M059J (cell line): ENCODE measurements at places on chromosomes 7 and 10.
A peak's percentile ranks its signal among the peaks of the same experiment; 100 is the strongest.

GRCh38 chr7:36661135-36661840 is 63.0 kb downstream of the AOAH start:
- DNase-seq, result peak; percentile 91

DNA sequence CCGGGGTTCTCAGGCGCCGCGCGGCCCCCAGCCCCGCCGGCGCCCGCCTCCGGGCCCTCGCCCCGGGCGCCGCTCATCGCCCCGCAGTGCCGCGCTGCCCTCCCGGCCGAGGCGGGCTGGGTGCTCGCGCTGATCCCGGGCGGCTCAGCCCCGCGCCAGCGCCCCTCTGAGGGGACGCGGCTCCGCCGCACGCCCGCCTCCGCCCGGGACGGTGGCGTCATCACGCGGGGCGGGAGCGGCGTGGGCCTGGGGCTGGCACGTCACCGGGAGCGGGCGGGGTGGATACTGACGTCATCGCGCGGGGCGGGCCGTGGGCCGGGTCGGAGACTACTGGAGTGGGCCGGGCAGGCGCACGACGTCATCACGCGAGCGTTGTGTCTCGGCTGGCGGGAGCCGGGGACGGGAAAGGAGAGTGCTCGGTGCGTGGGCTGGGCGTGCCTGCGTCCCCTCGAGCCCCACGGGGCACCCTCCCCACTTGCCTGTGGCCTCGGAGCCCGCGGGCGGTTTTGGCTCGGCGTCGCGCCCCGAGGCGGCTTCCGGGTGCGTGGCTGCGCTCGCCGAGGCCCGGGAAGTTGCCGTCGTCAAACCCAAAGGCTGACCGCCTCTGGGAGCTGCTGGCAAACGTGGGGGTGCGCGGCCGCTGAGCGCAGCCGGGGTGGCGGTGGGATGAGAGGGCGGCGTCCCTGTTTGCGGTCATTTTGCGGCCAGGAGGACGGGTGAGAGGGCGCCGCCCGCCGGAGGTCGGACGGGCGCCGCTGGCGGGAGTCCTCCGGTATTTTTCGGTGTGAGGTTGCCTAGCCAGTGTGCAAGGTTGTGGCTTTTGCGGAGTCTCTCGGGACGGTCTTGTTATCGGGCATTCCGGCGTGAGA is at the start of gene ESYT2:
Gene ESYT2, minus strand, starts transcription at position 168 of the 869 bp plus-strand sequence. Its CDS starts 91 bp downstream, at position 77.
- DNase-seq, result peak; percentile 94

GRCh38 chr7:141722529-141722928 is 14.4 kb downstream of the WEE2 start:
- no peak for DNase-seq

- DNase-seq, result no peak
Observed at GRCh38 chr7:108290459-108291151, 160.4 kb upstream of the LAMB4 start.

DNA sequence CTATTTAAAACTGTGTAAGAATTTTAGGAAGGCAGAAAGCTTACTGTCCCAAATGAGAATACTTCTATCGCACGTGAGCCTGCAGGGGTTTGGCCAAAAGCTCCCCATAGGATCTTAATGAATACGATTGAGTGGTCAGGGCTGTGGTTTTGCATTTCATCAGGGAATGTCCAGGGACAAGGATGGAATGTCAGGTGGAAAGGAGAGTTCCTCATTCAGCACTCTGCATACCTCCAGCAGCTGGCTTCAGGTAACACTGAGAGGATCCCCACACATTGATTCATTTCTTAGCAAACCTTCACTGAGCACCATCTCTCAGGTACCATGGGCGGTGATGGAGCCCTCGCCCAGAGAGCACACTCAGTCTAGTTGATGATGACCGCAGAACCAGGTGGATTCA is 27.2 kb downstream of the ANK3 start:
- no peak for DNase-seq

DNA sequence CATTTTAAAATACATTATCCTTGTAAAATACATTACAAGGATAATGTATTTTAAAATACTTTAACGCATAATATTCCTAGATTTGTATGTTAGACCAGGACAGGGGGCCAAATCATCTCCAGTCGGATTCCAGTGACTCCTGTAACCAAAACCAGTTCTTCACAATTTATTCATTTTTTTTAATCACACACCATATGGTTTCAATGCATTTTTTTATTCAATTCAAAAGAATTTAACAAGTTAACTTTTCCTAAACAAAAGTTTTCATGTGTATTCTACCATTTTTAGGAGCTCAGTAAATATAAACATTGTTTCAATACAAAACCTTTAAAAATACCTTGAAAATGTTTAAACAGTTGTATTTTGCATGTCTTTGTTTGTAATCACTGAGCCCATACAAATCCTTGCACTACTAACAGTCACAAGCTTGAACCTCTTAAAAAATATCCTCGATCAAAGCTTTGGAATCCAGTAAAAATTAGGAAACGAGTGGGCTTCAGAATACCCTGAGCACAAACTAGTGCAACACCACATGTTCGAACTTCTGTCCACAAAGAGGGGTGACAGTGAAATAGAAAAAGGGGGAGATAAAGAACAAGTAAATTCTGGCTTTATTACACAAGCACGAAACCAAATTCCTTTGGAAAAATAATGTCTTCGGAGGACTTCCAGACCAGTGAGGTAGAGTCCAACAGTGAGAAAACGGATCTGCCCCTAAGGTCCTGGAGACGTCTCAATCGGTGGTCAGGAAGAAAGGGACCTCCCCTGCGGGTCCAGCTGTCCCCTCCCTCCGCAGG is 1.6 kb downstream of the CCDC71L start:
- DNase-seq, result peak; percentile 70

GRCh38 chr10:24642921-24643678 is 80.6 kb downstream of the ARHGAP21 start:
- peak; percentile 69 for DNase-seq

GRCh38 chr10:25112016-25112415 is 62.8 kb upstream of the GPR158 start:
- DNase-seq, result no peak

DNA sequence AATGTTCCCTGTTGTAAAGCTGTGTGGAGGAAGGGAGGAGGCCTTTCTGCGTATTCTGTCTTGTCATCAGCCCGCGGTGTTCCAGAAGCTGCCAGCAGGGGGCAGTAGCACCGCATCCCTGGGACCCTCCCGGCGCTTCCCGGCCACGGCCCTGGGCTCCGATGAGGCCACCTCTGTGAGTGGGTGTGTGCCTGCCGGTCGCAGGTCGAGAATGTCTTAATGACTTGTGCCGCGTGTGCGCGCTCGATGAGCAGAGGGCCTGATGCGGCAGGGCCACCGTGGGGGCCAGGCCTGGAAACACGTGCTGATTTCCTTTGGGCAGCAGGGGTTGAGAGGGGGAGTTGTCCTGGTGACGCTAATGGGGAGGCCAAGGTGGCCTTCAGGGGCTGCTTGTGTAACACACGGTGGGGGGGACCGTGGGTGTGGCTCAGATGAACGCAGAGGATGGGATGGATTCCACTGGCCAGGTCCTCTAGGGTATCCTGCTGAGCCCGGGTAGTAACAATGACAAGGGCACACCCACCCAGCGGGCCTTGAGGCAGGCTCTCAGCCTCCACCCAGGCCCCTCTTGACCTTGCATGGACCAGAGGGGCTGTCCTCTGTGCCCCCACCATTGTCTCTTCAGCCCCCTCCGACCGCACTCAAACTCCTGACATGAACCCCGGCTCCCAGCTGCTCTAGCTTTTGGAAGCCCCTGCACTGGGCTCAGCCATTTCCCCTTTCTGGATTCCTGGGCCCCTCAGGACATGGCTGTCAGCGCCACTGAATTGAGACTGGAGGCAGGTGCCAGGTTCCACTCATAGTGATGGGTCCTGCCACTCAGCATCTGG is 135.9 kb upstream of the PODXL start:
- DNase-seq, result peak; percentile 34

DNA sequence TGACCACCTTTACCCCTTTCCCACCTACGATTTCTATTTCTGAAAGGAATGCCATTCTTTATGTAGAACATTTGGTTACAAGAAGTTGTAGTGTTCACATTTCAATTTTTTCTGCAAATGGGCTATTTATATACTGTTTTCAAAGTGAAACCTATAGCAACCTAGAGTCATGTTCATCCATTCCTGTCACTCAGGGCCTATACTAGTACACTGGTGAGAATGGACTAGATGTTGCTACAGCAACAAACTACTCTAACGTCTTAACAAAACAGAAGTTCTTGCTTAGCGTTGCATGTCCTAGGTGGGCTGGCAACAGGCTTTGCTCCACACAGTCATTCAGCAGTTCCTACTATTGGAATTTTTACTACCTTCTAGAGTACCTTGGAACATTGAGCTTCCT is 16.3 kb downstream of the CASD1 start:
- DNase-seq, result peak; percentile 2

DNA sequence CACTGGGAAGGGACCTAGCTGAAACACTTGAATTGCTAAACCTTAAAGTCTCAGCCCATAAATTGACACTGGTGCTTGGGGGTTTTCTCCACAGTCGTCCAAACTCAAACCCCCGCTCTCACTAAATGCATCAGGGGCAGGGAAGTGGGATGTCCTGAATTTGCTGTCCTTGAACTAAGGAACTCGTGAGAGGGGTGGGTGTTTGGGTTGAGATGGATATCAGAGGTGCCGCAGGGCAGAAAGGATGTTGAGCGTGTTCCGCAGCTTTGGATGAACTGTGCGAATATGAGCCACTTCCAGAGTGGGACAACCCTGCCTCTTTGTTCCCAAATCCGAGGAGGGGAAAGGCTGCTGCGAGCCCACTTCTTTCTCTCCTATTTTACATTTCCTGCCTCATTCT is 90.3 kb upstream of the LYZL2 start:
- no peak for DNase-seq

DNA sequence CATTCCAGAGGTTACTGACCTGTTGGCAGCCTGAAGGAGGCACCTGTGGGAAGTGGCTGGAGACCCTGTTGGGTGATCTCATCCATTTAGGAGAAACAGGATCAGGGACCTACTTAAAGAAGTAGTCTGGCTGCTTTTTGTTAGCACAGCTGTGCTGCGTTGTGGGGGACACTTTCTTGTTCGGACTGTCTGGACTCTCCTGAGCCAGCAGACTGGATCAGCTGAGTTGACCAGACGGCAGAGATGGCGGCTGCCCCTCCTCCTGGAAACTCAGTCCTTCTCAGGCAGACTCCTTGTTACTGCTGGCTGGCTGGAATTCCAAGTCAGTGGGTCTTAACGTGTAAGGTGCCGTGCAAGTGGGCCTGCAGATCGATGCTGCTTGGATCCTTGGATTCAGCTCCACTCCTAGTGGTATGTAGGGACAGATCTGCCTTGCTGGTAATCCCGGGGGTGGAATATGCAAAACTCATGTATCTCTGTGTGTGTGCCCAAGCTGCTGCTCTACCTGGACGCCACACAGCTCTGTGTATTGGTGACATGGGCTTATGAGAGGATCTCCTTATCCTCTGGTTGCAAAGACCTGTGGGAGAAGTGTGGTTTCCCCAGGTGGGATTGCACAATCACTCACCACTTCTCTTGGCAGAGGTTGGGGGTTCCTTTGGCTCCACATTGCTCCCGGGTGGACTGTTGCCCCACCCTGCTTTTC is 87.3 kb downstream of the CCSER2 start:
- no peak for DNase-seq

DNA sequence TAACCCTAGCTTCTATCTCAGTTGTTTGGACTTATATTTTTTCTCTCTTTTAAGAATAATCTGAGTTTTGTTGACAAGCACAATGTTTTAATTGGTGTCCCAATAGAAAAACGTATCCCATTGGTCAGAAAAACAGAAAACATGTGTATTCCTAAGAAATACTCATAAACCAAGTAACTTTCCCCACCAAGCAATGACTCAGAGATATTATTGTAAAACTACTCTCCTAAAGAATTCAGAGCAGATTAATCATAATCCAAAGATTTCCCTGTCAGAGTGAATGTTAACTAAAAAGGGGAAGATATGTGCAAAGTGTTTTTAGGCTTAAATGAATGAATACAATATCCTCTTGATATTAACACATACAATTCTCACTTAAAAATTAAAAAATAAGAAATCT is 29.4 kb upstream of the MBL2 start:
- peak; percentile 72 for DNase-seq

DNA sequence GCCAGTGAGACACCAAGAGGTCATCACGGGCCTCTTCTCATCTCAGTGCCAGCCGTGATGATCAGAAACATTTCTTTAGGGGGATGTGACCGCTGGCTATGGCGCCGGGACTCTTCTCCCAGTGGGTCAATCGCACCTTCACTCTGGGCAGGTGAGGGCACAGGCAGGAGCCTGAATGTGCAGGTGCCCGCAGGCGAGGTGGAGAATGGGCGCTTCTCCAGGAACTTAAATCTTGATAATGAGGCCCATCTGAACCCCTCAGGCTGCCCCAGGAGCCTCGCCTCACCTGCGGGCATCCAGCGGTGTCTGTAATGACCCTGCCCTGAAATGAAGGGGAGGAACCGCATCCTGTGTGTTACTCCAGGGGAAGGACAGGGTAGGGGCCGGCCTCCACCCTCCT is 204.7 kb downstream of the ADARB2 start:
- DNase-seq, result no peak

DNA sequence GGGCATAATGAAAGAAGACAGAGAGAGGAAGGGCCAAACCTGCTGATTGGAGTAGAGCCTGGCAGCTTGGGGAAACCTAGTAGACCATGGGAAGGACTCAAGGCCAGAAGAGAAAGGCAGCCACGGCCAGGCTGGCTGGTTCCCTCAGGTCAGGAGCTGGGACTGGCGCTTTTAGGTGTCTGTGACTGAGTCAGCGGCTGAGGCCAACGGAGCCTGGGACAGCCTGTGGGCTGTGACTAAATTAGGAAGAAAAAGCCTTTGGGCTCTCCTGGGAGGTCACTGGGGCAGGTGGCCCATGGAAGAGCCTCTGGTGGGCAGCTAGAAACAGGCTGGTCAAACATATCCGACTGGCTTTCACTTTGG is 108.9 kb upstream of the PDCD4 start:
- peak; percentile 32 for DNase-seq

DNA sequence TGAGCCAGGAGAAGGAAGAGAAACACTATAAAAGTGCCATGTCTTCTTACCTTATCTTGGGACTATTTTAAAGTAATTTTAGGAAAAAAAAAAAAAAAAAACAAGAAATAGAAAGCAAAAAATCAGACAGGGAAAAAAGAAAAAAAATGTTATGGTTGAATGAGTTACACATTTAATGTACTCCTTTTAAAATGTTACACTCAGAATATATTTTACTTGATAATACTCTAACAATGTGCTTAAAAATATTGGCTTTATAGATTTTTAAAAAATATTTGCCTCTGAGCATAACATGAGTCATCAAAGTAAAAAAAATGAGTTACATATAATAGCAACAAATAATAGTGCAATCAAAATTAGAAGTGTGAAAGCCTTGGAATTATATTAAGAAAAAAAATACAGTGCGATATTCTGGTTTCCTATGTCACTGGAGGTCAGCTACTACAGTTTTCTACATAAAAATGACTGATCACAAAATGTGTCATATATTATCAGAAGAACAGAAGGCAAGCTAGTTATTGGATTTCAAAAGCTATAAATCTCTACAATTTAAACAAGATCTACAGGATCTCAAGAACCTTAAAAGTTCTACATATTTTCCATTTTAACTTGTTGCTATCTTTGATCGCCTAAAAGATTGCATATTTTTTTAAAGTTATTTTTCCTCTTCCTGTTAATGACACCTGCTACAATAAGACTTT is 231.1 kb upstream of the CCDC6 start:
- DNase-seq, result no peak

- peak; percentile 41 for DNase-seq
Observed at GRCh38 chr10:57657164-57657765, 610.4 kb downstream of the IPMK start.

- peak; percentile 31 for DNase-seq
Observed at GRCh38 chr10:120735773-120736371, 115.3 kb upstream of the WDR11 start.

GRCh38 chr10:120375666-120376065 is 81.4 kb upstream of the PLPP4 start:
- no peak for DNase-seq
